NCI-H2081 treated with DMSO at 0.1 percent for 48 hours (cell line): ENCODE measurements at places on chromosomes 4 and X.
A peak's percentile ranks its signal among the peaks of the same experiment; 100 is the strongest.

- no peak for DNase-seq
Observed at GRCh38 chr4:78775303-78776078, 659 bp upstream of the BMP2K start.

DNA sequence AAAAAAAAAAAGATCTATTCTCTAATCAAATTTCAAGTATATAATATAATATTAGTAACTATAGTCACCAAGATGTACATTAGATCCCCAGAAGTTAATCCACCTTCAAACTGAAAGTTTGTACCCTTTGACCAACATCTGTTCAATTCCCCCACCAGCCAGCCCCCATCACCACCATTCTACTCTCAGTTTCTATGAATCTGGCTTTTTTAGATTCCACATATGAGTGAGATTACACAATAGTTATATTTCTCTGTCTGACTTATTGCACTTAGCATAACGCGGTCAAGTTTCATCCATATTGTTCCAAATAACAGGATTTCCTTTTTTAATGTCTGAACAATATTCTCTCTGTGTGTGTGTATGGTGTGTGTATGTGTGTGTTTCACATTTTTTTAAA lies 33.7 kb upstream of the VMA21 start:
- no peak for DNase-seq

DNA sequence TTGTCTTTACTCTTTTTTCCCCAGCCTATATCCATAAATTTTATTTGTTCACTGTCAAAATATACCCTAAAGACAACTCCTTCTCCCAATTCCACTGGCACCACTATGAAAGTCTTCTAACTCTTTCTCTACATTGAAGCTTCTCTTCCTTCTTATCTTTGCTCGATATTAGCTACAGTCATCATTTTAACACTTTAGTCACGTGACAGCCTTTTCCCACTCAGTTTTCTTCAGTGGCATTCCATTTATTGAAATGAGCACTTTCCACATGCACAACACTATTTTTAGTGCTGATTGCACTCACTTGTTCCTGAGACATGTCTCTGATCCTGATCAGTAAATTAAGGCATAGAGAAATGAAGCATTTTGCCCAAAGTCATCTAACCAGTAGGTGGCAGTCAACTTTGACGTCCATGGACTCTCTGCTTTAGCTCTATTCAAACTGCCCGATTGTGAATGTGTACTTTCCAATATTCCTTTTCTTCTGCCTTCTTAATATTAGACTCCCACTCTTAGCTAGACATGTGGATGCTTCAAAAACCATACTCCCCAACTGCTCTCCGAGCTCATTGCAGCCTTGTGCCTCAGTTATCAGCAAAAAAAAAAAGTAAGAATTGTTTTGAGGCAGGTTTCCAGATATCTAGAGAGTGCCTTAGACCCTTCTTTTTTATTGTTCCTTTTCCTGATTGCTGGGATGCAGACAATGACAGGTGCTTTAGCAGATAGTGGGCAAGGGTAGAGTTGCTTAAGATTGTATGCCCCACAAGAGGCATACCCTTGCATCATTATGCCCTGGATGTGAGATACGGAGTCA lies 394.4 kb upstream of the ADGRL3 start:
- peak; percentile 4 for DNase-seq

GRCh38 chr4:13706716-13707115 lies 79.2 kb upstream of the BOD1L1 start:
- DNase-seq = no peak

GRCh38 chr4:6221851-6222760 lies 21.8 kb upstream of the JAKMIP1 start:
- no peak for DNase-seq

DNA sequence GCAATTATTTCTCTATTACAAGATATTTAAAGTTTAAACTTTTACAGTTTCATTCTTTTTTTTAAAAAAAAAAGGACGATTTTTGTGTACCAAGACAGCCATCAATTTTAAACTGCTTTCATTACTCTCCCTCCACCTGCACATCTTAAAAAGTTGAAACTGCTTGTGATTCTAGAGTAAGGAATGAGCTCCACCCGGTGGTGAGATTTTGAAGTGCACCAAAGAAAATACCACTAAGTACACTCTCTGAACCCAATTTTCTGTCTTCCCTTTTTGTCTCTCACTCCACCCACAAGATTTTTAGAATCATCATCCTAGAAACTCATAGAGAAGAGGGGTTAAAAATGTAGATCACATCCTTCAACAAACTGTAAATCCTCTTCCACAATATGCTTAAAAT lies 91.3 kb upstream of the WDR44 start:
- DNase-seq = peak; percentile 31

DNA sequence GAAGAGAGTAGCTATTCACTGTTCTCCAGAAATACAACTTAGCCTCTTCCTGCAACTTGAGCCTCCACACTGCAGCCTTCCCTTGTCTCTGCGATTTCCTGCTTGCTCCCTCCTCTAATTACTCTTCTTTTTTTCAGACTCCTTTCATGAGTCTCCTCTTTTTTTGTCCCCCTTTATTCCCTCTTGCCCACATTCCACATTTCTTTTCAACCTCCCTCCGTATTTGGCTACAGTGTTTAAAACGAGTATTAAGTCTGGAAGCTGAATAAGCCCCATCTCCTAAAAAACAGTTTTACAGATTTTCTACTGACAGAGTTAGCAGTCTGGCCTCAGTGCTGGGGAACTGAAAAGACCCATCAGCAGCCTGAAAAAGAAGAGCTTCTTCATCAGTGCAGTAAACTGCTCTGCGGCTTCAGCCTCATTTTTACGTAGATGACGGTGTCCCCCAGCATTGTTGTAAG lies 141.5 kb downstream of the TENM3 start:
- DNase-seq = no peak

- DNase-seq = no peak
Observed at GRCh38 chr4:17934286-17934685, 87.3 kb downstream of the LCORL start.

DNA sequence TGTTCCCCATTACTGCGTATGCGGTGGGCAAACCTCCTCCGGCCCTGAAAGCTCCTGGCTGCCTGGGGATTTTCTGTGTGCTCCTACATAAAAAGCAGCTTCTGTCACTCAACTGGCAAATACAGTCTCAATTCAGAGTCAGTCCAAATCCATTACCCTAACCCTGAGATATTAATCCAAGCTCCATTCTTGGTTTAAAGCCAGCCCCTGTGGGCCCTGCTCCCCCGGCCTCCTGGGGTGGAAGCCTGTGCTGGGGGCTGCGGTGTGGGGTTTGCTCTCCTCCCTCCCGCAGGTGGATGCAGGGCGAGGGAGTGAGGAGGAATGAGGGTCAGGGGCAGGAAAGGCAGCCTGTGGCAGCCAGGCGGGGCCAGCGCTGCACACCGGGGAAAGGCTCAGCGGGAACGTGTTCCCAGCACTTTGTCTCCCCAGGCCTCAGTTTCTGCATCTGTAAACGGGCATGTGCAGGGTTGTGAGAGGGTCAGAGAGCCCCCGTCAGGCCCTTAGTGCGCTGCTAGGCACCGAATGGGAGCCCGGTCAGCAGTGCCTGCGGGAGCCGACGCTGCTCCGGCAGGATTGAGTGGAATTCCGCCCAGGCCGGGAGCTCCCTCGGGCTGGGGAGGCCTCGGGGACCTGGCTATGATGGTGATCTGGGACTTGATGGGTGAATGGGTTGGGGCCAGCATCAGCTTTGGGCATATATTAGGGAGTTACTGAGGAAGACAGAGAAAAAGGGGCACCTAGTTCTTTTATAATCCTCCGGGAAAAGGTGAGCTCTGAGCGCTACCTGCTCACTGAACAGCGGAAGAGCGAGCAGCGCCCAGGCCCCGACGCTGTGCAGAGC lies 6.3 kb upstream of the RGS12 start:
- DNase-seq = no peak

GRCh38 chr4:68021185-68021584 lies 57.9 kb upstream of the TMPRSS11A start:
- no peak for DNase-seq
